ENCODE measurements at places on chromosomes 12 and 14.
A peak's percentile ranks its signal among the peaks of the same experiment; 100 is the strongest.

- no peak for DNase-seq
These were observed 89.6 kb downstream of the SCARB1 start for GRCh38 chr12:124774054-124774461.

DNA sequence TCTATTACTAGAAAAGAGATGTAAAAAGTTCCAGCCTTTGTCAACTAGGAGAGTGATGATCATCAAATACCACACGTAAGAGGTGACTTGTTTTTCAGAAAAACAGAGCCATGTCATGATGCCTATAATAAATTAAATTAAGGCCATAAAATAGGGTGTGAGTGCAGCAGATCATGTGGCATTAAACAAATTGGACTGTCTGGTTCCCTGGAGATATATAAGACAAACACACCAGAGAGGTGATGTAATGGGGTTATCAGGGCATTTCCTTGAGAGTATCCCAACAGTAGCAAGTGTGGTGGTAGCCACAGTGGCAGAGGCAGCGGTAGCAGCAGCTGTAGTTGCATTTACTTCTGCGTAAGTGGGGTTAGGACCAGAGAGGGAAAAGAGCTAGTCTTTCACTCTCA, 14.6 kb upstream of the GALNT6 start:
- DNase-seq: no peak

- no peak for DNase-seq
These were observed 9.8 kb upstream of the ARF6 start for GRCh38 chr14:49882826-49883694.

DNA sequence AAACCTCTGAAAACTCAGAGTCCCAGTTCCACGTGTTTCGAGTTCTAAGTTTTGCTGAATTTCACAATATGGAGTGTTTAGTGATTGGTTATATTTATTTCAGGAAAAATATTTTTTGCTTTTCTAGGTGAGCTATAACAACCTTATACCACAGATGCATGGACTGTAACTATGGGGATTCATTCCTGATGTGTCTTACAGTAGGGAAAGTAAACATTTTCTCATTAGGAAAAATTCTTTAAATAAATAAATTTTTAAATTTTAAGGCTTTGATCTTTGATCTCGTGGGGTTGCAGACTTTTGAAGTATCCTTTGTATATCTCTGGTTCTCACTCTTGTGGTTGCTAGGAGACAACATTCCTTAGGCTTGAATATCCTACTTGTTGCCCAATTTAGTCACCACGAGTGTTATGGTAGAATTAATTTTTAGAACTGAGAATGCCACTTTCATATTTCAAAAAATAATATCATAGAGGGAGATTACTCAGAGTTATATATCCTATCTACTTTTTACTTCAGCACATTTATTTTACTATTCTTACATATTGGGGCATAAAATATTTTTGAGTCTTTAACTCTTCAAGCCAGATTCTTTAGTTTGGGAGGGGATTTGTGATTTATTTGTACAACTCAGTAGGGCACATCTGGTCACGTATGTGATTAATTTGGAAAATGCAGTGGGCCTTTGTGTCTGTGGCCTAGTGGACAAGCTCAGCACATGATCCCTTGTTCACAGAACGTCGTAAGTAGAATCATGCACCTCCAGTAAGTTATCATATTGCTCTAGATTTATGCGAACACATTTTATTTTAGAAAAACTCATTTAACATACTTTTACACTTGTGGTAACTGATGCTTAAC, 224.0 kb downstream of the TTC6 start:
- DNase-seq: no peak

- no peak for DNase-seq
These were observed 497.2 kb downstream of the FLRT2 start for GRCh38 chr14:86027144-86027543.

DNA sequence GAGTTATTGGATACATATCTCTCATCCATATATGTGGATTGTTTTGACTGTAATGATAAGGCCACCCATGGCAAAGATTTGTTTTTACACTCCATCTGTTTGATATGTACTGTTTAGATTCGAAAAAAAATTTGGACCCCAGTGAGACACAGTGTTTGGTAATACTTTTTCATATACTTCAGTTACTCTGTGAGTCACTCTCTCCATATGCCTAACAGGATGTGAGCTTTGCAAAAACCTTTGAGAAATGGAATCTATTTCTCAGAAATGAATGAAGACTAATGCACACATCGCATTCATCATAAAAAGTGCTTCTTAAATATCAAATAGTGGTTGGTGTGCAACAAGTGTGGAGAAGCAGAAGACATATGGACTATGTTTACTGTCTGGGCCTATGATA, 781.5 kb downstream of the SLC6A15 start:
- peak; percentile 10 for DNase-seq

- no peak for DNase-seq
These were observed 6.5 kb upstream of the ITPR2 start for GRCh38 chr12:26839512-26839911.

GRCh38 chr12:52318241-52318990, 2.8 kb downstream of the KRT83 start:
- no peak for DNase-seq

GRCh38 chr12:47238669-47239114, 158.9 kb upstream of the AMIGO2 start:
- no peak for DNase-seq

- no peak for DNase-seq
These were observed 3.5 kb downstream of the PKP2 start for GRCh38 chr12:32893043-32893442.

DNA sequence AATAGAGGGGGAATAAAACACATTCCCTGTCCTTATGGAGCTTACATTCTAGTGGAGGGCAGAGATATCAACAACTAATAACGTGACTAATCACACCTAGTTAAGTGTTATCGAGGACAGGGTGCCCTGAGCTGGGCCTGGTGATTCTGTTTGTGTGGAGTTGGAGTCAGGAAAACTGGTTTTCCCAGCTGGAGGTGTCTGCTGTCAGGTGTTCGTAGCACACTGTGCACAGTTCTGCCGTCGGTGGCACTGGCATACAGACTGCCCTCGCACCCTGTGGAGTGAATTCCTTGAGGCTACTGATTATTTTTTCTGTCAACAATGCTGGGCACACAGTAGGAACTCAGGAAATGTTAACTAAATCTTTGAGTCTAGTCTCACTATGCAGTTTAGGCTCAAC, 900 bp upstream of the MTERF2 start:
- no peak for DNase-seq

DNA sequence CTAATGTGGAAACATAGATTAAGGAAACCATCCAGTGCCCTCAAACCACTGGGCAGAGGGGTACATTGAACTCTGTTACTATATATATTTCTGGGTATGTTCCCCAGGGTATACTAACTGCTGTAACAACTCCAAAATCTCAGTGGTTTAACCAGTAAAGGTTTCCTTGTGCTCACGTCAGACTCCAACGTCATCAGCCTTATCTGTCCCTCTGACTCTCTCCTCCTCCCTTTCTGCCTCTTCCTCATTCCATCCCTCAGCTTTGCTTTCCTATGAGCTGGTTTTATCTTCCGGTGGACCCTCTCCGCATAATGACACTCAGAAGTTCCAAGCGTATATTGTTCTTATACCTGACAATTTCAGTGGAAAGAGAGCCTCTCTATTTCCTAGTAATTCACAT, 21.2 kb upstream of the SMCO2 start:
- DNase-seq: no peak

GRCh38 chr14:104221636-104222369, 83.4 kb downstream of the KIF26A start:
- DNase-seq: no peak

GRCh38 chr14:26928019-26928418, 330.2 kb upstream of the NOVA1 start:
- DNase-seq: no peak

- DNase-seq: no peak
These were observed 28.1 kb upstream of the ADGRD1 start for GRCh38 chr12:130925666-130926015.

GRCh38 chr12:127450826-127451225, 816.1 kb upstream of the TMEM132C start:
- DNase-seq: no peak
